Right lung (tissue), 10 donors: ENCODE measurements at places on chromosomes 11 and 22. TPM values are rescaled to one million over a fixed set of nuclear protein-coding genes. Genes with fewer than 3 reads are reported as not detected.

SERPING1 gene
- polyA plus RNA-seq = 172 TPM

- DNase-seq = no peak
Observed at GRCh38 chr11:125720781-125721180, 25.3 kb upstream of the PATE1 start.

TMEM121B gene
- 0.75 TPM for polyA plus RNA-seq

DNA sequence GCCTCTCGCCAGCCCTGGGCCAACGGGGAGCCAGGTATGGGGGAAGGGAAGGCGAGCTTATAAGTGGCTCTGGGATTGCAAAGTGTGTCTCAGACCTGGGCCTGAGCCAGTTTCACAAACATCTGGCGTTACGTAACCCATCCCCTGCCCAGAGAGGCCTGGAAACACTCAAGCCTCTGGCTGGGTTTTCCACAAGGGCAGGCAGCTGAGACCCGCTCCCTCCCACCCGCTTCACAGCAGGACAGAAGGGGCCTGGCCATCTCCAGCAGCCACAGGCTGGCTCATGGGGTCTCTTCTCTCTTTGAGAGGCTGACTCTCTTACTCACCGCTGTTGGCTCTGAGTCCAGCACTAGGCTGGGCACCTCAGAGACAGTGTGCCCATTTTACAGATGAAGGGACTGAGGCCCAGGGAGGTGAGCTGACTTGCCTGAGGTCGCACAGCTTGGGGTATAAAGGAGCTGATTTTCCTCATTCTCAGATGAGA, 44.5 kb downstream of the TRIOBP start:
- peak; percentile 95 for DNase-seq

MRGPRF gene
- polyA plus RNA-seq = 5.4 TPM

NLRP14 gene
- 0.26 TPM for polyA plus RNA-seq

- no peak for DNase-seq
Observed at GRCh38 chr22:45638834-45639746, 32.5 kb upstream of the ATXN10 start.

DNA sequence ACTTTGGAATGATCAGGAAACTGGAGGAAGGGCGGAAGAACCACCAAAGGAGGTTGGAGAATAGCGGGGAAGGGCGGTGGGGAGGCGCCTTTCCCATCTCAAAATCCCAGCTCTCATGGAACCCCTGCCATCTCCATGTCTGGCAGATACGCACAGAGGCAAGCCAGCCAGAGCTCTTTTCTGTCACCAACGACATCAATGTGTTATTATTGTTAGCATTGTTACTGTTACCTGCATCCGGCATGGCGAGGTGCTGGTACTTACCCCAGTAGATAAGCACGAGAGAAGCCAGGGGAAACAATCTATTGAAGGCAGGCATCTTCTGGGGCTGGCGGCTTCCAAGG, 969 bp downstream of the SCN3B start:
- no peak for DNase-seq

- DNase-seq = no peak
Observed at GRCh38 chr11:30454541-30454940, 131.6 kb downstream of the MPPED2 start.

DNA sequence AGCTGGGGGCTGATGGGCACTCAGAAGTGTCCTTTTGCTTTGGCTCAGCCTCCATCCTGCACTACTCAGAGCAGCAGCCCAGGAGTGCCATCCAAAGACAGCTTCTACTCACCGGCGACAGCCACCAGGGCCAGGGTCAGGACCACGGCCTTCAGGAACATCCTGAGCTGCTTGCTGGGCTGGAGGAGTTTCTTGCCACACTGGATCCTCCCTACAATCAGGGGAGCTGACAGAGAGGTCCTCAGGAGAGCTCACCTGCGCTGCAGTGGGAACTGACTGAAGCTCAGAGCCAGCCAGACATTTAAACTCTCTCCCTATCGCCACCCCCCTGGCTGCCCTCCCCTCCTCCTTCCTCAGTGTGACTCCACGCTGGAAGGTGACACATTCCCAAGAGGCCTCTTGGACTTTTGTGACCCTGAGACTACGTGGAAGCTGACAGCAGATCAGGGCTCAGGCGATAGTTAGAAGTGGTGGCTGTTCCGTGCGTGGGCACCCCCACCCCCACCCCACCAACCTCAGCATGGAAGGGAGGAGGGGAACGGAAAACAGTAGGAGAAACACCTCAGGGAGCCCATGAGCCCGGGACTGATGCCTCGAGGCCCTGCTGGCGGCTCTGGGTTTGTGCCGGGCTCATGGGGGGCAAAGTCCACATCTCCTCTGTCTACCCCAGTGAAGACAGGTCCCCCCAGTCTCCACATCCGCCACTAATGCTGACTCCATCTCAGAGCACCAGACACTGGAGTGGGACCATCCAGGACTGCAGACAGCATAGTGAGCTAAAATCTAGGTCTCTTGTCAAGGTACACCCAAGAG, at the start of gene APOA4:
APOA4 (minus strand) TSS at position 274 of the 813 bp plus-strand sequence; CDS start at position 161, 113 bp downstream.
- no peak for DNase-seq

DNA sequence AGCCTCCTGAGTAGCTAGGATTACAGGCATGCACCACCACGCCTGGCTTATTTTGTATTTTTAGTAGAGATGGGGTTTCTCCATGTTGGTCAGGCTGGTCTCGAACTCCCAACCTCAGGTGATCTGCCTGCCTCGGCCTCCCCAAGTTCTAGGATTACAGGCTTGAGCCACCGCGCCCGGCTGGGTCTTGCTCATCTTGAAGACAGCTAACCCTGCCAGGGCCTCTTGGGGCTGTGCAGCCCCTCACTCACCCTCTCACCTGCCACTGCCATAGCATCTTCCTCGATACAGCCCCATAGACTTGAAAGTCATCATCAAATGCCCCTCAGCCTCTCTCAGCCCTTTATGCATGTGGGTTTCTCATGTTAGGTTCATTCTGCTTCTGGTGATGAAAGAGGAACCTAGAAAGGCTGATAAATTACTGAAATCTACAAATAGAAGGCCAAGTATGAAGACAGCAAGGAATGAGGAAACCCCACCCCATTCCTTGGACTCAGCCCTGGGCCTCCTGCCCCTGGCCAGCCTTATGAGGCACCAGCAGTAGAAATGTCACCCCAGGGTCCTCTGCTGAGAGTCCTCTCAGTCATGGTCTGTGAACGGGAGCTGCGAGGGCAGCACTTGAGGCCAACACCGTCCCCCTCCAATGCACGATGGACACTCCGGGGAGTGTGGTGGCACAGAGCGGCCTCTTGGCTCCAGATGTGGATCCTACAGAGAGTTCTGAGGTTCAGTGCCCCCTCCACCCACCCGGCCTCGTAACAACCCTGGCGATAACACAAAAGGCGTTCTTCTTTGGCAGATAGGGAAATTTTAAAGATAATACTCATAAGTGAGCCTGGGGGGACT, 24.8 kb downstream of the SCGB1A1 start:
- DNase-seq = no peak

- no peak for DNase-seq
Observed at GRCh38 chr11:32008880-32009551, 81.9 kb upstream of the RCN1 start.

GRCh38 chr11:64888406-64888728, 9.9 kb upstream of the EHD1 start:
- DNase-seq = no peak

DNA sequence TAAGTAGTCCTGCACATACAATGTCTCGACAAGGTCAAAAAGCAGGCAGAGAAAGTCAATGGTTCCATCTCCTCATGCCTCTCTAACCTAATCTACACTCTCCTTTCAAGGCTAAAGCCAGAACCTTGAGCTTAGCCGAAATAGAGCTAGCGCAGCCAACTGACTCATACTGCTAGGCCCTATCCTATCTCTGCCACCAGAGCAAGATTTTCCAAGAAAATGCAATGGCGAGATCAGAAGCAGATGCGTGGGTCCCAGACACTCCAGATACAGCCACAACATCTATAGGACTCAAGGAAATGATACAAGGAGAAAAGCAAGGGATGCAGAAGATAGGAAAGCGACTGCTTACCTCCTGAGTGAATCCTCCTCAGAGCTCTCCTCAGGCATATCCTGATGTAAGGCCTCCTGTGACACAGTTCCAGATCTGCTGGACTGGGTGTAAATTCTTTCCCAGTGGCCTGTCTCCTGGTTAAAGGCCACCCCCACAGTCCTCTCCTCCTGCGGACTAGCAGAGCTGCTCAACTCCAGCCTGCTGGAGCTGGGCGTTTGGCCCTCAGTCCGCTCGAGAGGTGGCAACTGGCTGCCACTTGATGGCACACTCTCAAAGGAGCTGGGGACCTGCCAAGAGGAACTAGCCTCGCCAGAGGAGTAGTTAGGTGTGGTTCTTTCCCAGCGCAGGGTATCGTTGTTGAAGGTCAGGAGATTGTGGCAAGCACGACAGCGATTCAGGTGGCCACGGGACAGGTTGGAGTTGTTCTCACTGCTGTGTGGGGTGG, 52.0 kb downstream of the AMBRA1 start:
- DNase-seq = no peak

MUC5AC gene
- polyA plus RNA-seq = 0.06 TPM

PARVG gene
- polyA plus RNA-seq = 2.8 TPM

GRCh38 chr11:126891556-126892217, 108.9 kb downstream of the KIRREL3 start:
- DNase-seq = no peak

- no peak for DNase-seq
Observed at GRCh38 chr11:18367431-18367830, 26.9 kb upstream of the LDHA start.

DNA sequence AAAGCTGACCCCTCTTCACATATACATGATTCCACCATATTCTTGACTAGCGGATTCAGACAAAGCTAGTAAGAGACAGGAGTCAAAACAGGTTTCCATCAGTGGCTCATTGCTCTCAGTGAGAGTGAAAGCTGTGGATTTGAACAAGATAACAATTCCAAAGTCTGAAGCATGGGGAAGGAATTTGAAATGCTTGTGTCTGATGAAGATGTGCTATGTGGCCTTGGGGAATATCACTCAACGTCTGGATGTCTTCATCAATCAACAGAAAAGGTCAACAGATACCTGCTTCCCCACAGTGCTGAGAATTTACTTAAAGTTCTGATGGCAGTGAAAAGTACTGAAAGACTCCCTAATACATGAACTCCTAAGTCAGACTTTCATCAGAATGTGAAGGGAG, 46.9 kb upstream of the SESN3 start:
- DNase-seq = no peak

INS gene
- polyA plus RNA-seq = not detected

CECR2 gene
- 13.9 TPM for polyA plus RNA-seq

TMEM45B gene
- polyA plus RNA-seq = 2.3 TPM

MOGAT2 gene
- polyA plus RNA-seq = not detected

ACRV1 gene
- polyA plus RNA-seq = 1.3 TPM

DNA sequence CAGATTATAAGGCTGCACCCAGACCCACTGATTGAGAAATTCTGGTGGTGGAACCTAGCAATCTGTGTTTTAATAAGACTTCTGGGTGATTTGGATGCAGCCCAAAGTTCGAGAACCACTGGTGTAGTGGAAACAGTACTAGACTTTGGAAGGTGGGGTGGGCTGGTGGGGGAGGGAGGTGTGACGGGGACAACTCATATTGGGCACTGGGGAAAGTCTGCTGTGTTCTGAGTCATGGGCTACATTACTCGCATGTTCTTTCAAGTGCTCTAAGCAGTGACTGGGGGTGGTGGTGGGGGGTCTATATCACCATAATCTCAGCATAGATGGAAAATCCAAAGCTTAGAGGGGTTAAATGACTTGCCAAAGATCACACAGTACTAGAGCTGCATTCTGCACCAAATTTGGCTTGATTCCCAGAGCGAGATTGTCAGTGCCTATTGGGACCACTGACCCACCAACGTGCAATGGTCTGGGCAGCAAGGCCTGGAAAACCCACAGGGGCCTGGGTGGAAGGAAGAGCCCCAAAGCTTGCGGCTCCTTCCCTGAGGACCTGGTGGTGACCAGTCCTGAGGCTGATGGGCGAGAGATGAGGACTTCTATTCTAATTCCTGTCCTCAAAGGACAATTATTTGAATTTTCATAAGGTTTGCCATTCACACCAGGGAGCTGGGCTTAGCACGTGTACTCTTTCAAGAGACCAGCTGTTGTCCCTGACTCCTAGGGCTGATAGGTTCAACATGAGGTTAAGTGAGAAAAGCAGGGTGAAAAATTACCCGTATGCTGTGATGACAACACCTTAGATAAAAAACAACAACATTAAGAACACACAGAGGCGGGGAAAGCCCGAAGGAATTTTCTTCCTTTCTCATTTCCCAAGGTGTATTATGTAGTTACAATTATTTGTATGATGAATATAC, 77.5 kb upstream of the NARS2 start:
- no peak for DNase-seq

GRCh38 chr11:75969626-75970308, 154.8 kb downstream of the UVRAG start:
- DNase-seq = no peak

GRCh38 chr11:23974051-23974450, 522.8 kb upstream of the LUZP2 start:
- DNase-seq = no peak

YPEL4 gene
- polyA plus RNA-seq = 8.0 TPM

GRCh38 chr11:134356656-134357544, 25.1 kb downstream of the GLB1L2 start:
- no peak for DNase-seq

ANGPTL5 gene
- 0.05 TPM for polyA plus RNA-seq

- no peak for DNase-seq
Observed at GRCh38 chr11:4060182-4060923, 34.2 kb upstream of the RRM1 start.

DNA sequence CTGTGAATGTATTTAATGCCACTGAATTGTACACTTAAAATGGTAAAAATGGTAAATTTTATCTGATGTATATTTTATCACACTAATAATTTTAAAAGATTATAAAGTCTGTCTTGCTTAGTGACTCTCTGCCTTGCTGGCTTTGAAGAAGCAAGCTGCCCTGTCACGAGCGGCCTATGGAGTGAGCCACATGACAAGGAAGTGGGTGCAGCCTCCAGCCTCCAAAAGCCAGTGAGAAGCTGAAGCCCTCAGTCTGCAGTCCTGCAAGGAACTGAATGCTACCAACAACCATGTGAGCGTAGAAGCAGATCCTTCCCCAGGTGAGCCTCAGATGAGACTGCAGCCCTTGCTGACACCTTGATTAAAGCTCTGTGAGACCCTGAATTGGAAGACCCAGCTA, 20.0 kb downstream of the C11orf24 start:
- no peak for DNase-seq

NLRP6 gene
- polyA plus RNA-seq = 0.06 TPM

DTX4 gene
- 70.6 TPM for polyA plus RNA-seq

STK33 gene
- polyA plus RNA-seq = 21.6 TPM

DNA sequence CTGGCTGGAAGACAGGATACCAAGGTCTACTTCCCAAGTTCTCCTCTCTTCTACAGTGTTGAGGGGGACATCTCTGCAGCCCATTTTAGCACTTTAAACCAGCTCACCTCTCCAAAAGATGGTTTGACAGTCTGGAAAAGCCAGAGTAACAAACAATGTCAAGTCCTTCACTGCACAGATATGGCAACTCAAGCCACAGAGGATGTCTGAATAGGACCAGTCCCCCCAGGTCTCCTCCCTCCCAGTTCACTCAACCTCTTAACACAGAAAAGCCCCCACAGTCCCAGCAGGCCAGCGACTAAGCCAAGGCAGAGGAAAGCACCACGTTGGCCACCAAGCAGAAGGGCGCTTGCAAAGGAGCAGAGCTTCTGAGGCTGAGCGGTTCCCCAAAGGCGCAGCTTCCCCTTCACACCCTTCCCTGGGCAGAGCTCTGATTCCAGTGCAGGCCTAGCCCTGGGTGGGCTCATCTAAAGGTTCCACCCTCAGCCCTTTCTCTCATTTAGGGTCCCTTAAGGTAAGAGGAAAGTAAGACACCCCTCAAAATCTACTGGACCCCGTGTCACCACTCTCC, 62.7 kb downstream of the PAK1 start:
- no peak for DNase-seq

- no peak for DNase-seq
Observed at GRCh38 chr22:29838599-29838956, 504 bp upstream of the ASCC2 start.

- no peak for DNase-seq
Observed at GRCh38 chr11:74723511-74723910, 7.7 kb downstream of the CHRDL2 start.

ABCG4 gene
- 1.4 TPM for polyA plus RNA-seq

TP53AIP1 gene
- 0.94 TPM for polyA plus RNA-seq
